ENCODE measurements at places on chromosomes 3 and 15.

DNA sequence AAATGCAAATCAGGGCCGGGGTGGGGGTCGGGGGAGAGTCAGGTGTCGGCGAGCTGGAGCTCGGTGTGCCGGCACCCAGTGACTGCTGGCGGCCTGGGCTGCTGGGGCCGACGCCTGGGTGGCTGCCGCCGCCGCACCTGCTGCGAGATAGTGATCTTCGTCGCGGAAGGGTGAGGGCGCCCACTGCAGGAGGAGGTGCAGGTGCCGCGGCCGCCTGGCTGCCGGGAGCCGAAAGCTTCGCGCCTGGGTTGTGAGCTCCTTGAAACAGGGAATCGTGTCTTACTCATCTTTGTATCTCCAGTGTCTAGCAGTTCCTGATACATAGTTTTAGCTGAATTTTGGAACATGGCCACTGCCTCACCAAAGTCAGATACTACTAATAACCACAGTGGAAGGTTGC, 64.0 kb upstream of the CPOX start:
- DNase-seq, result no peak

DNA sequence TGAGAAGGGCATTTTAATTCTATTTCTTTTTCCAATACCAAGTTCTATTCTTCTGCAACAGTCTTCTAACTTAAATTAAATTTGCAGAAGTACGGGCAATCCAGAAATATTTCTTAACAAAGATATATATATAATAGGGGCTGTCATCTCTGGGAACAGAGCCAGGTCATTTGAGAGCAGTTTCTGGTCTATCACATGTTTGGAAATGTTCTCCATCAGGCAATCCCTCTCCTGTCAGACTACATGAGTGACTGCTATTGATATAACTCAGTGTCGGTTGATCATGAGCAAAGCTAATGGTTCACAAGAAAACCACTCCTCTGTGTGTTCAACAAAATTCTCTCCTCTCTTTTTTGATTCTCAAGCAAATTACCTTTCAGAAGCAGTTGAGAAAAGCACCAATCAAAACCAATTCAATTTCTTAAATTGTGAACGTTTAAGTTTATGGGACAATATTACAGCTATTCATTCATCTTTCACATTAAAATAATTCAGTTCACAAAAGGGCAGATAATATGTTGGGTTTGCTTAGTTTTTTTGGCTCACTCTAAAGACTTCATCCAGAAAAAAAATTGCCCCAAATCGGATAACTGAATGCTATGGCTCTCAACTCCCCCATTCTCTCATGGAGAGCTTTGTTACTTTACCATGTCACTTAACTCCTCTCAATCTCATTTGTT, 152.9 kb upstream of the TGFBR2 start:
- DNase-seq, result no peak

- peak; percentile 58 for DNase-seq
Measured at GRCh38 chr15:41530363-41530956, 13.6 kb downstream of the RPAP1 start.

- no peak for DNase-seq
Measured at GRCh38 chr3:196949285-196949619, 6.9 kb upstream of the NCBP2 start.

GRCh38 chr3:184937611-184938010, 125.6 kb downstream of the VPS8 start:
- no peak for DNase-seq

DNA sequence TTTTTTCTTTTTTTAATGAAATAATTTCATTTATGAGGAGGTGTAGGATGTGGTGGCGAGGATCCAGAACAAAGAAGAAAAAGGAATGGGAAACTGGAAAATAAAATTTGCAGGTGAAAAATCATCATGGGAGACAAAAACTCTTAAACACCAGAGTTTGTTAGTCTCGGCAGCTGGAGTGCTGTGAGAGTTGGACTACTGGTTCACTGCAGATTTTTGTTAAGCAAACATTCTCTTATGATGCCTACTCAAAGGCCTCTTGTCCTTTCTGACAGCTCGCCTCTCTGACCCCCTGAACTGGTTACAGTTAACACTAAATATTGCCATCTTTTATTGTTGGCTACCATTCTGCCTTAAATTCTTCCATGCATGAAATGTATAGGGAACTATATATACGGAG, 152.4 kb upstream of the DPH6 start:
- DNase-seq, result no peak

DNA sequence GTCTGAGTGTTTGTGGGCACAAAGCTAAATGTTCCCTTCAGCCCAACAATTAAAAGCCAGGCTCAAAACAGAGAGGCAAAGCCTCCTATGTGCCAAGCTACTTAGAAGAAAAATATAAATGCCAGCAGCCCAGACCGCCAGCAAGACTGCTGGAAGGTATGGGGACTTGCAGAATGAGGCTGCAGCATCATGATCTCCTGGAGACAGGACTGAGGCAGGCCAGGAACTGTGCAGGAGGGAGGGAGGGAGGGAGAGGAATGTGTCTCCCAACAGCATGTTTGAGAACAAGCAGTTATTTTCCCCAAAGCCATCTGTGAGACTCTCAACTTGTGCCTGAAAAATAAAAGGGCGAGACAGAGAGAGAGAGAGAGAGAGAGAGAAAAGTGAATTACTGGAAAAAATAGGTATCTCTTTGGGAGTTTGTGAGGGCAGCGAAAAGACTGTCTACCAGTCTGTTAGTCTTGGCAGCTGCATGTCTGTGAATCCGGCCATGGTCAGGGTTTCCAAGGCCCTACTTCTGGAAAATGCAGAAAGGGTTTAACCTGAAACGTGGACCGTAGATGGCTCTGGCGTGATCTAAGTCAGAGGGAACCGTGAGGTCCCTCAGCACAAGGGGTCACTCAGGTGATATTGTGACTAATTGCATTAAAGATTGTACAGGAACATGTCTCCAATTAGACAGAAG, 139.7 kb upstream of the COL8A1 start:
- DNase-seq, result no peak

DNA sequence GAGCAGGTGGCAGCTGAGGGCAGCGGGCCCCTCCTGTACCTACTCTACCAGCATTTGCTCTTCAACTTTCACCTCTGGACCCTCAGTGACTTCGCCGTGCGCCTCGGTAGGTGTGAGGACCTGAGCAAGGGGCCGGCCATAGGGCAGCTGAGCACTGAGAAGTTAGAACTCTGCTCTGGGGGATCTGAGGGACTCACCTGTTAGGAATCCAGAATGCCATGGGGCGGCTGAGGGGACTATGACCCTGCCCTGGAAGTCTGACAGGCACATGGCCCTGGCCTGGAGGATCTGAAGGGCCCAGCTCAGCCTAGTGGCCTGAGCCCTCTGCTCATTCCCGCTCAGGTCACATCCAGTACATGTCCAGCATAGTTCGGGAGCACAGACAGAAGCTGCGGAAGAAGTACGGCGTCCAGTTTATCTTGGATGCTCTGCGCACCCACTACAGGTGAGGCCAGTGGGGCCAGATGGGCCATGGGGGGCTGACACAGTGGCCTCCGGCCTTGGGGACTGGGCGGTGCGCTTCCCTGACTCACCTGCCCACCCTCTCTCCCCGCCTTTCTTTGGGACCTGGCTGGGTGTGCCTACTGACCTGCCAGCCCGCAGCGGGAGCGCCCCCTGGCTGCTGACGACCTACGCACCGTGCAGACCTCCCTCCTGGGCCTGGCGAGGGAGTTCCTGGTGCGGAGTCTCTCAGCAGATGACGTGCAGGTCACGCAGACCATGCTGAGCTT, 18.8 kb downstream of the NBEAL2 start:
- DNase-seq, result peak; percentile 73

DNA sequence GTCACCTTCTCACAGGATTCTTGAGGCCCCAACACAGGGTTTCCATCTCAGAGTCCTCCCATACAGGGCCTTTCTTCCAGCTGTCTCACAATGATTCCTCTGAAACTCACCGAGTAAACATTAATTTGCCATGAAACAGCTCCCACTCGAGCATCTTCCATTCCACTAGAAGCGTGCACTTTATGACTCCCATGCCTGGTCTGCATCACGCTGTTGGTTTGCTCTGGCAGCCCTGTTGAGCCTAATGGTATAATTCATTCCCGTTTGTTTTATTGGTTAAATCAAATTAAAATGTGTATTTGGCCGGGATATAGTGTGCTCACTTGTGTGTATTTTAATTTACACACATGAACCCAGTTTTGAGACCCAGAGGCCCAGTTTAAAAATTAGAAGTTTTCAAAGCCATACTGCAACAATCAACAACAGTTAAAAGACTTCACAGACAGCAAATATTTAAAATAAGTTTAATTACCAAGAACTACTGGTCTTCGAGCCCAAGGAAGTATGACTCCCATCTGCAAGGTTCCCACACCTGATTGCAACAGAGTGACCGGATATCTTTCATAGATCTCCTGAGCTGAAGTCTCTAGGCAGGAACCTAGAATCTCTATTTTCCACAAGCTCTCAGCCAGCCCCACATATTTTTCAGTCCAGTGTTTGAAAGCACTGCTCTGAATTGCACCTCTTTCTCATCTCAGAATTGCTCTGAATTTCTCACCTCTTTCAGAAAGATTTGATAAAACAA, 42.3 kb upstream of the GYG1 start:
- DNase-seq, result no peak

DNA sequence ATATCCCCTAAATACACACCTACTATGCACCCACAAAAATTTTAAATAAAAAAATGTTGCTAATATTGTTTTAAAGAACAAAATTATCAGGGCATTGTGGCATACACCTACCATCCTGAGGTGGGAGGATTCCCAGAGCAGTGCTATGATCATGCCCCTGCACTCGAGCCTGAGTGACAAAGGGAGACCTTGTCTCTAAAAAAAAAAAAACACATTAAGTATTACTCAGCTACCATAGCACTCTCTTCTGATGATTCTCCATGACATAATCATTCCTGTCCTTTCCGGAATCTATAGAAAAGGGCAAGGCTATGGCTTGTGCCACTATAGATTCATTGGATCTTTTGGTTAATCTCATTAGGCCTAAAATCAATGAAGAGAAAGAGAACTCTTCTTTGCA, 77.4 kb downstream of the ACAP2 start:
- no peak for DNase-seq

GRCh38 chr15:27668471-27669220, 430.5 kb downstream of the OCA2 start:
- no peak for DNase-seq

DNA sequence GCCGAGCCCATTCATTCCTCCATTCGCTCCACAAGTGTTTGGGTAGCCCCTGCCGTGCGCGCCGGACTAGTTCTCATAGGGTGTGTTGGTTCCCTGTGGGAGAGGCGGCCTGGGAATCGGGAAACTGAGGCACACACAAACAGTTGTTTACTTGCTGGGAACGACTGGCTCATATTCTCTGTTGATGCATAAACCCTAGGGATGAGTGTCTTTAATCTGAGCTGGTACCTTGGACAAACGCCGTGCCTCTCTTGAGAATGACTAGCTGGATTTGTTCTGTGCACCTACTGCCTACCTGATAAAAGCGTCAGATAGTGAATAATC, 737 bp downstream of the DNAJA4 start:
- no peak for DNase-seq

DNA sequence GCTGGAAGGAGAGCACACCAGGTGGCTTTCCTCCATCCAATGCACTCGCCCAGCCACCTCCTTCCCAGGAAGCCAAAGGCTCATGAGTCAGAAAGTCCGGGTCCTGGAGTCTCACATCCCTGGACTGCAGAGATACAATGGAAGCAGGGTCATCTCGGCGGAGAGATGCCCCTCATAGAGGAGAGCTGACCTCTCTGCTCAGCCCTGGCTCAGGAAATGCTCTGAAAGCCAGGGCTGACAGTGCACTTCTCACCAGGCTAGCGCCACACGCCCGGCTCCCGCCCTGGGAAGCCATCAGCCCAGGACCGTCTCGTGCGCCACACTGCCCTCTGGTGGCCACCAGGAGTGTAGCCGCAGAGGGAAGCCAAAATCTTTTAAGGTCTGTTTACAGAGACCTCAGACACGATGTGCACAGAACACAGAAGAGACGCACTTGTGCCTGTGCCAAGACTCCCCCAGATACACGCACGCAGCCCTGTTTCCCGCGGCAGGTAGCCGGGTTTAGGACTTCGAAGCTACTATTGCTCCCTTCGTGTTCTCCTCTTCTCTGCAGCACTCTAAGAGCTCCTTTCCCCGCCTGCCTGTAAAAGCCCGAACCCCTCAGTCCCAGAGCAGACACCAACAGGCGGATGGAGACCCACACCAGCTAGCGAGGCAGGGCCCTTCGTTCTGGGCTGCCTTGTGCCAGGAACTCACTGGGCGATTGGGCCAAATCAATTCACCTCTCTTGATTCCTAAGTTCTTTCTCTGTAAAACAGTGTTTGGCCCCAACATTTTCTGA, 9.7 kb downstream of the NTRK3 start:
- DNase-seq, result peak; percentile 87

DNA sequence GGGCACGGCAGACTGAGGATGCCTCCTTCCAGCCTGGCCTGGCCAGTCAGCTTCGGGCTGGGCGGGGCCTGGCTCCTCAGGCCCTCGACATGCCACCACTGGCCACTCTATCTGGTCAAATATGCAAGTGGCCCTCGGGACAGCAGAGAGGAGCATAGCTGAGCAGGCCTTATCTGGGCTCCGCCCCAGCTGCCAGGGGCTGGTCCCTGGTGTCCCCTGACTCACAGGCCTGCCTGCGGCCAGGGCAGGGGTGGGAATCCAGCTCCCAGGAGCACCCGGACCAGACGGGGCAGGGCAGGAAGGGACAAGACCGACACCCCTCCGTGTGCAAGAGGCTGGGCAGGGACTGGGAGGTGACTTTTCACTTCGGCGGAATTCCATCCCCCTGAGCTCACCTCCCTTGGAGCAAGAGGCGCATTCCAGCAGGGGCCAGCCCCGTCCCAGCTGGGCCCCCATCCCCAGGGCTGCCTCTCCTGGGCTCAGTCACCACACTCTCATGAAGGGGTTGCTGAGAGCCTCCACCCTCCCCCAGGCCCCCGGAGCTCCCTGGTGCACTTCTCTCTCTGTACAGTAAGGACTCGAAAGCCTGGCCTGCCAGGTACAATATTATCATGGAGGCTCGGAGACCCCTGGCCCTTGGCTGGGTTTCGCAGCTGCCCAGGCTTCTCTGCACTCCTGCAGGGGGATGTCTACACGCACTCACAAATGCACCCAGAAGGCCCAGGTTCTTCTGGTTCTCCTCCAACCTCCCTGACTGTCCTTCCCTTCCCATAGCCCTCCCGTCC, 29.5 kb downstream of the WNT7A start:
- DNase-seq, result no peak
